Fibroblast of pulmonary artery (primary cell): ENCODE measurements at places on chromosomes 2 and 18.

DNA sequence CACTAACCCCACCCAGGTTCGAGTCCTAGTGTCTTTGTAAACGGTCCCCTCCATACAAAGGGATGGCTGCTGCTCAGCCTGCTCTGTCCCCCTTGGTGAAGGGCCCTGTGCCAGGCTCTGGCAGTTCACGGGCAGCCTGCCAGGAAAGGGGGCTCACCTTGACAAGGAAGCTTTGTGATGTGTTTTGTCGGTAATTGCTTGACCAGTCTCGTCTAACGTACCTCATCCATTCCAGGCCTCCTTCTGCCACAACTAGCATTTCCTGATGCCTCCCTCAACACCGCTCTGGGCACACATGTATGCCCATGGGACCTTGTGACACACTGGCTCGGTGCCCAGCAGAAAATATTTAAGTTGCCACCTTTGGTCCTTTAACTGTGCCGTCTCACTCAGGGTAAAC, 171.9 kb downstream of the KLHL29 start:
- DNase-seq: no peak

DNA sequence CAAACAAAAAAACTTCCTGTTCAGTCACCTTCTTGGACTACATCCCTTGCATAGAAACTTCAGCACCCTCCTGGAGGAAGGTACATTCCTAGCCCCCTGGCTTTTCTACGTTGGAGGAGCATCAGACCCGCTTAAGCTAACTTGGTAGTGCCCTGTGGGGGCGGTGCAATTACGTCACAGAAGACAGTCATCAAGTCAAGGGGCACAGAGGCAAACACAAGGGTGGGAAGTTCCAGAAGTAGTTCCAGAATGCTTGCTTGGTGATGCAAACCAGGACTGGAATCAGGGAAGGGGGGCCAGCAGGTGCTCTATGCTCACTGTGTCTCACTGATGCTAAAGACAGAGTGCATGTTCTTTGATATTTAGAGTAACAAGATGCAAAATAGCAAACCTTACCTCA, 15.2 kb upstream of the AGFG1 start:
- DNase-seq: no peak

- peak; percentile 98 for DNase-seq
Measured at GRCh38 chr2:28390241-28390745, 2.4 kb upstream of the FOSL2 start.

- peak; percentile 38 for DNase-seq
Measured at GRCh38 chr18:36302676-36303075, 5.2 kb downstream of the FHOD3 start.

DNA sequence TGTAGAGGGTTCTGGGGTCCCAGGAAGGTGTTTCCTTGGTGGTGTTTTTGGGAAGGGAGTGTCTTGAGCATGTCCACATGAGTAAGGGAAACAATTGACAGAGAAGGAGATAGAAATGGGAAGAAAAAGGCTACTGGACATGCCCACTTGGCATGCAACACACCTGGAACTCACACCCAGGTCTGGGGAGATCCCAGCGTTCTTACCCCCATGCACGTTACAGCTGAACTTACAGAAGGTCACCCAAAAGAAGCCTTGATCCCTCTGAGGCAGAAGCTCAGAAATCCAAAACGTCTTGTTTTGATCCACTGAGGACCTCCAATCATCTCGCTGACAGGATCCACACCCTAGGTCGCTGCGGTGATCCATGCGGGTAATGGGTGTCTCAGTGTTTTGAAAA, 142.0 kb downstream of the ZNF516 start:
- no peak for DNase-seq
